Activated CD4-positive, alpha-beta T cell treated with anti-CD3 and anti-CD28 coated beads for 36 hours (primary cell): ENCODE measurements at places on chromosomes 11 and 22.

- no peak for DNase-seq
Observed at GRCh38 chr11:86977441-86978050, 22.4 kb upstream of the FZD4 start.

DNA sequence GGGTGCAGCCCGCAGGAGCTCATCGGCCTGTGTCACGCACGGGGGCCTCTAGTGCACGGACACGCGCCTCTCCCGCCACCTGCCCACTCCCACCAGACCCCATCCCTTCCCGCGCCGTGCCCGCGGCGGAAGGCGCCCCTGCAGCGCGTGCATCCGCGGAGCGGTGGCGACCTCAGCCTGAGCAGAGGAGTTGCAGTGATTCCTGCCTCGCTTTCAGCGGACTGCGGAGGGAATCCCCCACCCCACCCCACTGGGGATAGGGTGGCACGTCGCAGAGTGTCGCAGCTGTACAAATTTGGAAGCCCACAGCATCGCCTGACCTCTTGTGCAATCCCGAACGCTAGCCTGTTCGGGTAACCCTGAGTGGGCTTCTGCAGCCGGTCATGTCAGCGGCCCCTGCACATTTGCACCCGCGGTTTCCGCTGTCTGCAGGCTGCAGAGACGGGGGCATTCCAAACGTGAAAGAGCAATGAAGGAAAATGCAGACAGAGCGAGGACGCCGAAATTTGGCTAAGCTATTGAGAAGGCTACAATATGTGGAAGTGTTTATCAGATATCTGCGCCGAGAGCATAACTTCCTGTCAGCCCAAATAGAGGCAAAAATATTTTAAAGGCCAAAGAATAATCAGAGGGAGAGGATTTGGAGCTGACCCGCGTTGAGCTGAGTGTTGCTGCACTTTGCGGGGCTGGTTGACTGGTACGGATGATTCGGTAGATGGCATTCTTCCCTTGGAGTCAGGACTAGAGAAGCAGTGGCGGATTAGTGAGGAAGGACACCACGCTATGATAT is 617 bp upstream of the ARHGAP20 start:
- peak; percentile 12 for DNase-seq

- no peak for DNase-seq
Observed at GRCh38 chr11:76705826-76706225, 35.3 kb upstream of the LRRC32 start.

GRCh38 chr11:36148701-36149100 is 140.5 kb downstream of the COMMD9 start:
- DNase-seq, result no peak

GRCh38 chr11:73095613-73096012 is 46.5 kb downstream of the FCHSD2 start:
- no peak for DNase-seq

DNA sequence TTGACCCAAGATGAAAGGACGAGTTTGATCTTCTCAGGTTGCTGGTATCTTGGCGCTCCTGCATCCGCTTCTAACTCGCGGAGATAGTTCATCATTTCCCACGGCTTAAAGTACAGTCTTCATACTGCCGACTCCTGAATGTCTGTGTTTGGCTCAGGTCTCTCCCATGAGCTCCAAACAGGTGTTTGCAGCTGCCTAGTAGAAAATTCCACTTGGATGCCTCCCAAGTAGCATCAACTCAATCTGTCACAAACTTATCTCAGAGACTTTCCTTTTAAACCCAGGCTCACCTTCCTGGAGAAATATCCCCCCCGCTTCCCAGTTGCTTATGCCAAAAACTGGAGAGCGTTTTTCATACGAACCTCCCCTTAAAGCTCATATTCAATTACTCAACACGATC is 986.5 kb downstream of the TBC1D22A start:
- DNase-seq, result no peak

GRCh38 chr11:110797453-110797852 is 85.2 kb upstream of the ARHGAP20 start:
- no peak for DNase-seq

GRCh38 chr22:46881373-46882118 is 119.1 kb downstream of the TBC1D22A start:
- peak; percentile 42 for DNase-seq

- DNase-seq, result peak; percentile 27
Observed at GRCh38 chr22:44532552-44532951, 34.5 kb upstream of the RTL6 start.

DNA sequence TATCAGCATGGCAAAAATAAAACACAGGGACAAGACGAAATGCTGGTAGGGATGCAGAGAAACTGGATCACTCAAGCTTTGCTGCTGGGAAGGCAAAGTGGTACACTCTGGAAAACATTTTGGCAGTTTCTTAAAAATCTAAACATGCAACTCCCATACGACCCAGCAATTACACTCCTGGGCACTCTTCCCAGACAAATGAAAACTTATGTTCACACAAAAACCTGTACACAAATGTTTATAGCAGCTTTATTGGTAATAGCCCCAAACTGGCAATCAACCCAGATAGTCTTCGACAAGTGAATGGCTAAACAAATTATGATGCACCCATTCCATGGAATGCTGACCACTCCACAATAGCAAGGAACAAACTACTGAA is 35.8 kb upstream of the PRR5 start:
- no peak for DNase-seq

DNA sequence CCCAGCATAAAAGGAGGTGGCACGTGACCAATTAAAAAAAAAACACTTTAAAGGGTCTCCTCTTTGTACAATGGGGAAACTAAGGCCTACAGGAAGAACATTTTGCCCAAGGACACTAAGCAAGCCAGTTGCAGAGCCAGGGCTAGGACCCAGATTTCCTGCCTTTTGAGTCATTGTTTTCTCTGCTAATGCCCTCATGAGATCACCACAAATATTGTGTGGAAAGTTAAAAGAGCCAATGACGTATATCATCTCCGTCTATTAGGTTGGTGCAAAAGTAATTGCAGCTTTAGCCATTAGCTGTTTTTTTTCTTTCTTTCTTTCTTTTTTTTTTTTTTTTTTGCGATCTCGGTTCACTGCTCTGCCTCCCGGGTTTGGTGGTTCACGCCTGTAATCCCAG is 24.1 kb upstream of the LRRC32 start:
- DNase-seq, result no peak

DNA sequence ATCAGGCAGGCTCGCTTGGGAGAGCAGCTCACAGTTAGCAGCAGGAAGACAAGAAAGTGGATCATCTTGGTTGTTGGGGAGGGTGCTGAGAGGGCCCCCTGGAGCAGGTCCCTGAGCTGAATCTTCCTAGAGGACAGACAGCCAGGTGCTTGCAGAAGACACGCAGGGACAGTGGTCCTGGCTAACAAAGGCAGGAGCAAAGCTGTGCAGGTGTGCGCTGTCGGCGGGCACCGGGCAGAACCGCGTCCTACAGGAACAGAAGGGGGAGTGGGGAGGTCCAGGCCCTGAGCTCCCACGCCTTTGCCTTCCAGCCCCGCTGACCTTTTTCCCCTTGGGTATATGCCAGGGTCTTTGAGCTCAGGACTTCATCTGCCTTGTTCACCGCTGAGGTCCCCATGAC is 30.1 kb upstream of the PARVB start:
- DNase-seq, result no peak

DNA sequence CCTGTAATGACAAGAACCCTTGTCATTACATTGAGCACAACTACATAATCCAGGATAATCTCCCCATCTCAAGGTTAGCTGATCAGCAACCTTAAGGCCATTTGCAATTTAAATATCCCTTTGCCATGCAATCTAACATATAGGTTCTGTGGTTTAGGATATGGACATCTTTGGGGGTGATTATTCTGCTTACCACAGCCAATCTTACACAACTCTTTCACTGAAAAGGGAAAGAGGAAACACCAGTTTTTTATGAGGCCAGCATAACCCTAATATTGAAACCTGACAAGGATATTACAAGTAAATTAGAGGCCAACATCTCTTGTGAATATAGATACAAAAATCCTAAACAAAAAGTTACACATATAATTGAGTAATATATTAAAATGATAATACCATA is 78.5 kb downstream of the CYP2R1 start:
- no peak for DNase-seq

- DNase-seq, result peak; percentile 30
Observed at GRCh38 chr22:43013355-43014315, 1.3 kb downstream of the PACSIN2 start.

GRCh38 chr11:48055292-48056132 is 75.2 kb downstream of the PTPRJ start:
- DNase-seq, result peak; percentile 80

- DNase-seq, result no peak
Observed at GRCh38 chr22:48414651-48415050, 1413.0 kb downstream of the BRD1 start.

DNA sequence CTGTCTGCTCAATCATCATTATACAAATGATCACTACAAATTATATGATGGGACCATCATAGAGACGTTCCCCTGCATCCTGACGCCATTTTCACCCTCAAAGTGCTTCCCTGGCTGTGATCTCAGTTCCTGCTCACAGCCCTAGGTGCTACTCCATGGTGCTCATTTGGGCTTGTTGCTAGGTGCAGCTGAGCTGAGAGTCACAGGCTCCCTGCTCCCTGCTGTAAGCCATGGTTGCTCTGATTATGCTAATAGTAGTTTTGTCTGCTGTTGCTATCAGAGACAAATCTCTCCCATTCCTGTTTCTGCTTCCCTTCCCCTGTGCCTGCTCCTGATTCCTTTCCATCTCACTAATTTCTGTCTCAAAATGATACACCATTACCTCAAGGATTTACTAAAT is 474.3 kb downstream of the METTL15 start:
- DNase-seq, result no peak

- DNase-seq, result no peak
Observed at GRCh38 chr11:71150859-71151258, 101.5 kb downstream of the SHANK2 start.

- DNase-seq, result no peak
Observed at GRCh38 chr11:62895501-62895900, 14.8 kb downstream of the SLC3A2 start.

GRCh38 chr22:44363013-44363979 is 50.5 kb upstream of the SHISAL1 start:
- no peak for DNase-seq

- DNase-seq, result no peak
Observed at GRCh38 chr11:45568049-45568448, 97.4 kb downstream of the CHST1 start.

DNA sequence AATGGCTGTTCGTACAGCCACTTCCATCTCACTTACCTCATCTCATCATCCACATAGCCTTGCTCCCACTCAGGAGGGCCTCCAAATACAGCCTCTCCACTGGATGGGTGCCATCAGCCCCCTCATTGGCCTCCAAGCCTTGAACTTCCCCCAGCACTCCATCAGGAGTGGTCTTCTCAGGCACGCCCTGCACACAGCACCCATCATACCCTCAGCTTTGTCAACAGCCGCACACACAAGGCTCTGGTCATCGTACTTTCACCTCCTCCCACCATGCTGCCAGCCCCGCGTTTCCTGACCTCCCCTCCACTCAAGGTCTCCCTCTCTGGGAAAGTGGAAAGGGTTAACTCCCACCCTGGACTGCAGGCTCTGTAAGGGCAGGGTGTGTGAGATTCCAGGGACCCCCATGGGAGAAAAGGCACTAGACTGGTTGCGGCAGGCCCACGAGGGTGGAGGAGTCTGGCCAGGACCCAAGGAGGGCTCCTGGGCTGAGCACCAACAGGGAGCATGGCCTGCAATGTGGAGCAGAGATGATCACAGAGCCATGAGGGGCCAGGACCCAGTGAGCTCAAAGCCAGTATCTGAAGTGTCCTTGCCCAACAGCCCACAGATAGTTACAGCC is 21.0 kb upstream of the SCARF2 start:
- no peak for DNase-seq

- no peak for DNase-seq
Observed at GRCh38 chr11:3108183-3108721, 51.0 kb upstream of the CARS1 start.
